ENCODE measurements at places on chromosomes 7 and 10.
A peak's percentile ranks its signal among the peaks of the same experiment; 100 is the strongest.

- DNase-seq: no peak
These were observed 77.6 kb upstream of the LRRC4 start for GRCh38 chr7:128108641-128109423.

- no peak for DNase-seq
These were observed 215.1 kb downstream of the STK31 start for GRCh38 chr7:23925088-23925487.

DNA sequence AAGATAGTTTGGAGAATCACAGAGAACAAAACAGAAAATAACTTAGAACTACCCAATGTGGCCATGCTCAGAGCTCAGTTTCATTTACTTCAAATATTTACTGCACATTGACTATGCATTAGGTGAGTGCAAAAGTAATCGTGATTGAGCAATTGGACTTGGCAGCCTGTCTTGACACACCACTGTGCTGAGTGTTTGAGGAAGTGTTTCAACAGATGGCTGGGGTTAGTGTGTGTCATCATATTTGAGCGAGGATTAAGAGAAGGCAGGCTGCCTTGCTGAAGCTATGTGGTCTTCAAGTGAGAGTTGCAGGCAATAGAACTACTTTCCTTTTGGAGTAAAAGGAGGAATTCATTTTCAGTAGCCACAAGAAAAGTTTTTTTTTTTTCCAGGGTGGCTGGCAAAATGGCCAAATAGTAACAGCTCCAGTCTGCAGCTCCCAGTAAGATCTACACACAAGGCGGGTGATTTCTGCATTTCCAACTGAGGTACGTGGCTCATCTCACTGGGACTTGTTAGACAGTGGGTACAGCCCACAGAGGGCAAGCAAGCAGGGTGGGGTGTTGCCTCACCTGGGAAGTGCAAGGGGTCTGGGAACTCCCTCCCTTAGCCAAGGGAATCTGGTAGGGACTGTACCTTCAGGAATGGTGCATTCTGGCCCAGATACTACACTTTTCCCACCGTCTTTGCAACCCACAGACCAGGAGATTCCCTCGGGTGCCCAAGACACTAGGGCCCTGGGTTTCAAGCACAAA is 37.6 kb downstream of the AKR1C4 start:
- no peak for DNase-seq

DNA sequence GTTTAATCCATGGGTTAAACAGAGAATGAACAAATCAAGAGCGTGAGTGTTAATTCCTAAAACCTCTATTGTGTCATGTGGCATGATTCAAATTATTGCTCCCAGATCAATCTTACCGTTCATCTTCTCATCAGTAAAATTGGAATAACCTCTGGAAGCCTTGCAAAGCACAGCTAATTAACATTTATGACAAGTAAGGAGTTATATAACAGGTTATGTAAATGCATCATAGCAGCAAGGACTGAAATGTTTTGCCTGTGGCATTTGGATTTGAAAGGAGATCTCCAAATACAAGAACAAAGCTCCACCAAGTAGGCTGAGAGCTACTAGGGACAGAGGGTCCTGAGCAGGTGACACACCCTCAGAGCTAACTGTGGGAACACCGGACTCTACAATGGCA is 502.9 kb upstream of the CELF2 start:
- no peak for DNase-seq

DNA sequence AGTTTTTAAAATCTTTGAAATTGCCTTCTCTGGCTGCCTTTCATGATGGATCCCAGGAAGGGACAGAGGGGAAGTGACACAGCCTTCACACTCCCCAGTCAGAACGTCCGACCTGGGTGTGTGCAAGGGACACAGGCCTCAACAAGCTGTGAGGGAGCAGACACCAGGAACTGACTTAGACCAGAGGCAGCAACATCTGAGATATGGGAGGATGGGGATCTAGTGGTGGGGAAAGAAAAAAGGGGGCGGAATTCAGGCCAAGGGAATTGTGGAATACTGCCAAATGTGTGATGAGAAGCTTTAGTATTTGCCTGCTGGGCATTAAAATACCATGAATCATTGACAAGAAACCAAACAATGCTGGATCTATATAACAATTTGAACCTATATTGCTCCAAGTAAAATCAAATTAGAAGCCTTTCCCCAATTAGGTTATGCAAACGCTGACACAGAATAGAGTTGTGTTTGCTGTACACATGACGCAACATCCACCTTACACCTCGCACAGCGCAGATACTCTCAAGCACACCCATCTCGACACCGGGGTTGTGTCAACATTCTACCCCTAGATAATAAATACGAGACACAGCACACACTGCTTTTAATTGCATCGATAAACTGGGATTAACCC is 17.2 kb upstream of the MNX1 start:
- no peak for DNase-seq

- no peak for DNase-seq
These were observed 1.5 kb downstream of the KCP start for GRCh38 chr7:128908750-128909624.

GRCh38 chr7:138886501-138886917 is 88.5 kb upstream of the ATP6V0A4 start:
- DNase-seq: peak; percentile 25

Measured in stimulated activated CD4-positive, alpha-beta T cell treated with anti-CD3 and anti-CD28 coated beads, Interleukin-15, amount 100 ng/mL, for 48 hours (primary cell).